ENCODE measurements at places on chromosomes 13 and 19.

- DNase-seq: no peak
These were observed 29.1 kb downstream of the DHX34 start for GRCh38 chr19:47378246-47378645.

- no peak for DNase-seq
These were observed 630.9 kb upstream of the PCDH20 start for GRCh38 chr13:62046512-62046911.

DNA sequence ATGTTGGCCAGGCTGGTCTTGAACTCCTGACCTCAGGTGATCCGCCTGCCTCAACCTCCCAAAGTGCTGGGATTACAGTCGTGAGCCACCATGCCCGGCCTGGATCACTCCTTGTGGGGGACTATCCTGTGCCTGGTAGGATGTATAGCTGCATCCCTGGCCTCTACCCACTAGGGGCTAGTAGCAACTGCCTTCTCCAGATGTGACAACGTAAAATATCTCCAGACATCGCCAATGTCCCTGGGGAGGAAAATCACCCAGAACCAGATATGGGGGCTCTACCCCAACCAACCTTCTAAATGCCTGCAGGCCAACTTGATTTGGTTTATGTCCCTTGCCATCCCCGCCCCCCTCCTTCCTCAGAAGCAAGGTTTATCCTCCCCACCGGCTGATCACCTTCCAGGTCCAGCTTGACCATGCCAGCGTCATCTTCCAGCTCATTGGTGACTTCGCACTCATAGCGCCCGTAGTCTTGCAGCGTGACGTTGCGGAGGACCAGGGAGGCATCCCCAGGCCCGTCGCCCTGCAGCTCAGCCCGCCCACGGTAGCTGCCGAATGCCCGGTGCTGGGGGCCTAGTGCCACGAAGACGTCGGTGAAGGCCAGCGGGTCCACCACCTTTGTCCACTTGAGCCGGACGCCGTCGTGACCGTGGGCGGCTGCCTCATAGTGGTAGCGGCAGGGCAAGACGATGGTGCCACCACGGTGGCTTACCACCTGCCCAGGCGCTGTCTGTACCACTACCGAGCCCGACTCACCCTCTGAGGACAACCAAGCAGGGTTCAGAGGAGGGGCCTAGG is 12.5 kb downstream of the TM6SF2 start:
- no peak for DNase-seq

DNA sequence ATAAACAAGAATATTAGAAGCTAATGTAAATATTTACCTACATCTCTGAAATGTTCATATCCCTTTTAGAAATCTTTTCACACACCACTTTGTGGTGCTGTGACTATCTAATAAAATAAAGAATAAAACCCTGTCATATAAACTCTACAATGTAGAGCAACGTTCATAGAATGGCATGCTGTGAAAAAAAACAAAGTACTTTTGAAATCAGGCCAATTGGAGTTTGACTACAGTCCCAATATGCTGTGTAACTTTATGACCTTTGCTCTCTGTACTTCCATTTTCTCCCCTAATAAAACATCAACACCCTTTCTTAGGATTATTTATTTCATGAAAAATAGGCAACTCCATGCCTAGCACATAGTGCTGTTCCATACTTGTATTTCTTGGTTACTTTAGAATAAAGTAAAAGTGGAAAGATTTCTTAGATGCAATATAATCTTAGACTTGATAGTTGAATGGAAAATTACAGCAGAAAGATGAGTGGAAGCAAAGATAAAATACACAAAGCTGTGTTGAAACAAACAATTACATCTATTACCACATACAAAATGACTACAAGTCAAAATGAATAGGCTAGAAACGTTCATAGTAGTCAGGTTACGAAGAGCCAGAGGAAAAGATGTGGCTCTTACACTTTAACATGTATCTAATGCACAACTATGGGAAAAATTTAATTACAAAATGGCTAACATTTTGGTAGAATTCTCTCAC is 613.2 kb upstream of the SLITRK5 start:
- no peak for DNase-seq

GRCh38 chr13:87754097-87754496 is 82.9 kb downstream of the SLITRK5 start:
- no peak for DNase-seq

All from SIG-M5 (cell line).